ENCODE measurements at places on chromosomes 12 and 14.

- DNase-seq, result no peak
Observed at GRCh38 chr12:27733052-27733656, 22.5 kb downstream of the MRPS35 start.

DNA sequence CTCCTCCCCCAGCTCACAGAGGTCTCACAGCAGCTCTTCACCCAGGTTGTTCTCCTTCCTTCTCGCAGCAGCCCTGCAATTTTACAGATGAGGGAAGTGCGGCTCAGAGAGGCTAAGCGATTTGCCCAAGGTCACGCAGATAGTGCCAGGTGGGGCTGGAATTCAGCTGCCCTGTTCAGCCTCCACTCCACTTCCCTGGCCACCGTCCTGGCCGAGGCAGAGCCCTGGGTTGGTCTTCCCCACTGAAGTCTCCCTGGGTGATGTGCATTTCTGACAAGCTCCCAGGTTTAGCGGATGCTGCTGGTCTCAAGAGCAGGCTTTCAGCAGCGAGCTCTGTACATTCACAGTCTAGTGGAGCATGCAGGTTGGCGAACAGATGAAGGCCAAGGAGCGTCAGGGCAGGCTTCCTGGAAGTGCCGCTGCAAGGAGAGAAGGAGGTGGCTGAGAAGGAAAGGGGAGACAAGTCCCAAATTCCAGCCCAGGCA, 28.9 kb upstream of the EML1 start:
- no peak for DNase-seq

DNA sequence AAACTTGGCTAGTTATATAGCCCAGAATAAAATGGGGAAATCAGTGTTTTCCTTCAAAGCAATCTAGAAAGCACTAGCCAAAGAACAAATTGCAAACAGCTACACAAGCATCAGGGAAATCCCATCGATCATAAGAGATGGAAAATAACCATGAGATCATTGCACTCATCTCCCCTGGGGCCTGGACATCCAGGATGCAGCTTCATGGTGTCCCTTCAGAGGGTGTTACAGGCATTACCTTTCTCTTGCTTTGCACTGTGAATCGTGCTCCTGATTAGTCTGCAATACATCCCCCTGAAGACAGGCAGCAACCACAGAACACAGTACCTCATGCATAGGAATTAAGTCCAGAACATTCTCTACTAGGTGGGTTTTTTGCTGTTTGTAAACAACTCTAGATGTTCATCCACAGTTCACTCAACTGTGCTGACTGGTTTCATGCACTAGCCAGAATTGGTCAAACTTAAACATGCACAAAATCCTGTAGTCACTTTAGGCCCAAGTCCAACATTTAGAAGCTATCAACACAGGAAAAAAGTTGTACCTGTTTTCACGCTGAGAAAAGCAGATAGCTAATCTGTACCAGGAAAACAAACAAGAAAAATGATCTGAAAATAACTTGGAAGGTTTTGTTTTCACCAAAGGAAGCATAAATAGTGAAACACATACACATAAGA, 120.1 kb downstream of the ZFP36L1 start:
- no peak for DNase-seq

DNA sequence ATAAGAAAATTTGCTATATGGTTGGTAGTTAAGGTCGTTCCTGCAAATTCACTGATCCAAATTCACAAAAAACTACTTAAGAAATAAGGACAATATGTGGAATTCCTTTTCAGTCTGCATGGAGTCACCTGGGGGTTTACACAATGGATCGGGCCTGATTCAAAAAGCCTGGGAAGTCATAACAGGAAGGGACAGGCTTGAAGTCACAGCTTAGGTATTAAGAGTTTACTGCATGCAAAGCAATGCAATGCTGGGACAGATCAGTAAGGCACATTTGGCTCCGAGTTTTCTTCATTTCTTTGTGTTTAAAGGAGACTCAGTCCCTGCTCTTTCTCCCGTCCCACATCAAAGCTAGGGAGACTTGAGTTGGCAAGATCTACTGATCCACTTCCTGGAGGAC, 153.3 kb downstream of the NTF3 start:
- DNase-seq, result no peak

GRCh38 chr12:19139615-19140194, 10.2 kb downstream of the PLEKHA5 start:
- DNase-seq, result no peak

DNA sequence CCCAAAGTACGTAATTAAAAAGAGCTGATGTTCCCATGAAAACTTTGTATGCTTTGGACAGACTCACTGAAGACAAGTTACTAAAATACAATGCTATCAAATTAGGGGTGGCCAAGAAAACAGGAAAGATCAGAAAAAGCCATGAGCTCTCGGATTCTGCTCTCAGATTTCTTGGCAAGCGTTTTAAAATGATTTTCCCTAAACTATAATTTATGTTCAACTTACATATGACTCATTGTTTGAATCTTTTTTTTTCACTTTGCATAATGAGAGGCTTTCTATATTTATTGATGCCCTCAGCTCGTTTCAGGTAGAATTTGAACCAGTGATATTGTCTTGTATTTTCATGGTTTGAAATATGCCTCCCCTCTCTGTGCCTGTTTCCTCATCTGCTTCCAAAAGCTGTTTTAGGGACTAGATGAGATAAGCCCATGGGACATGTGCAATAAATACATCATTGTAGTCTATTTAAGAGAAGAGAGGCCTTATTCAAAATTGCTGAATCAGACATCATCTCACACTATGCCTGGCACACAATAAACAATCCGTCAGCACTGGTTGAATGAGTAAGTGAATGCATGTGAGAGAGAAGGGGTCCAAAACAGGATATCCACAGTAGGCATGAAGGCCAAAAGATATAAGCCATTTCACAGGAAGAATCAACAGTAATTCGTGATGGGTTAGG, 4.7 kb upstream of the IPO8 start:
- no peak for DNase-seq

DNA sequence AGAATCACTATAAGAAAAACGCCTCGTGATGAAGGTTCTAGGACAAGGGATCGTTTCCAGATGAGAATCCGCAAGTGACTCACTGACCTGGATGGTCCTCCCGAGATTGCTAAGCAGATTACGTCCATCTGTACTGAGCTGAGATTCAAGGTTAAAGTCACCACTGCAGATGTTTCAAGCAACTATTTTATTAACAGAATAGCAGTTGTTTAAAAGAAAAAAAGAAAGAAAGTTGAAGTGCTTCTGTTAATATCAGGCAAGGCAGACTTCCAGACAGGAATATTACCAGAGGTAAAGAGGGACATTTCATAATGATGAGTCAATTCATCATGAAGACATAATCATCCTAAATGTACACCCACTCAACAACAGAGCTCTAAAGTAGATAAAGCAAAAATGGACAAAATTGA, 17.9 kb downstream of the PXN start:
- DNase-seq, result no peak

GRCh38 chr12:73465106-73465505, 1072.5 kb upstream of the ATXN7L3B start:
- no peak for DNase-seq

DNA sequence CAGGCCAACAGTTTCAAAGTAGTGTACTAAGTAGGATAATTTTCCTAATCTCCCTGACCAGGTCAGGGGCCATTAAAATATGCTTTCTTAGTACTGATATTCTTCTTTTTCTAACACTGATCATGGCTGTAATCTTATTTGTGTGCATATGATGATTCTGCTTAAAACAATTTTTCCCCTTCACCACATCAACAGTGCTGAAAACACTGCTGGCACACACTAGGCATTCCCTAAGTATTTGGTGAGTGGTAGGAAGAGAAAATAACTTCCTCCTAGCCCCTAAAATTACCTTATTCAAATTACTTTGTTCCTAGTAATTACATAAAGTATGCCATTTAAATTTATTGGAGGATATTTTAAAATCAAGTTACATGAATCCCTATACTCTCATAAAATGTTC, 49.9 kb upstream of the BBS10 start:
- DNase-seq, result no peak

Data from effector CD4-positive, alpha-beta T cell (primary cell).